ENCODE measurements at places on chromosomes 11 and 22.

DNA sequence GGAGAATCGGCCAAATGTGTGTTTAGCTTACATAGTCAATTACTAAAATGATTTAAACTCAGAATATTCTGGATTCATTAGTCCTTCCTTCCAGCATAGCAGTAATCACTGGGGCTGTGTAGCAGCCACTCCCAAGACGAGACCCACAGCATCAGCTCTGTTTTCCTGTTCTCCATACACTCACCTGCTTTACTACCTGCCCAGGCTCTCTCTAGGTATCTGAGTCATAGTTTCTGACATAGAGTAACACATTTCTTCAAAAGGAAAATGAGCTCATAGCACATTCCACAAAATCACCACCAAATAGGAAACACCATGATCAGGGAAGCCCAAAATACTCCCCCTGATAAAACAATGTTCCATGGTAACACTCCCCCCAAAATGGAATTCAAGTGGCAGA is 22.9 kb downstream of the MORC2 start:
- no peak for DNase-seq

GRCh38 chr11:113506893-113507292 is 31.7 kb upstream of the DRD2 start:
- DNase-seq: no peak

DNA sequence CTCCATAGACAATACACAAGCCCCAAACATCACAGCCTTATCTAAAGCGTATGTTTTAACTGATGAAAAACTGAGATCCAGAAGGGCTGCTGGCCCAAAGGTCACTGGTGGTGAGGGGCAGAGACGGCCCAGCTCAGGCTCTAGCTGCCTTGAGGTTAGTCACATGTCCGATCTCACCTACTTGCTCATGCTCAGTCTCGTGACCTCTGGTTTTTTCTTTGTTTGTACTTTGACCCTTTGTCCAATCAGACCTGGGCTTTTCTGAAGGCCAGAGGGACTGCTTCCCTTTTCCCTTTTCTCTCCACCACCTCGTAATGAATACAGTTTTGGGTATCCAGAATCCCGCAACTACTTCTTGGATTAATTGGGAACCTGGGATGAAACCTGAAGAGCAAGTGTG is 28.6 kb downstream of the MMP20 start:
- no peak for DNase-seq

DNA sequence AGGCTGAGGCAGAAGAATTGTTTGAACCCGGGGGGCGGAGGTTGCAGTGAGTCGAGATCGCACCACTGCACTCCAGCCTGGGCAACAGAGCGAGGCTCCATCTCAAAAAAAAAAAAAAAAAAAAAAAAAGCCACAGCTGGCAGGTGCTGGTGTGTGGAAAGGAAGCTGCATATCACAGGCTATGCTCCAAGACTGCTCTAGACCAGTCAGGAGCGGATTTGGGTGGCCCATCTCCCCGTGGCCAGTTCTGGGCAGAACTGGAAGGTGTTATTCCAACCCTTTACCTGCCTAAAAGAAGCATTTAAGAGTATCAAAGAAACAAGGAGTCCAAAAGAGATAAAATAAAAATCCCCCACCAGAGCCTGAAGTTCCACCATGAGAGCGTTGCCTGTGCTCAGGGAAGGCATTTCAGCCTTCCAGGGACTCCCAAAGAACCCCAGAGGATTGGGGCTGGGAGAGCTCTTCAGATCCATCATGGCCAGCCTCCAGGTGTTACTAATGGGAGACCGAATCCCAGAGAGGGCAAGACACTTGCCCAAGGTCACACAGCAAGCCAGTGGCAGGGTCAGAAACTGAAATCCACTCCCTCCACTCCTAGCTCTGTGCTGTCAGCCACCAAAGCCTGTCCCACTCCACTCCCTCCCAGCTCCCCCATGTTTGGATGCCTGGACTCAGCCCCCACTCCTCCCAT is 14.3 kb downstream of the MFNG start:
- no peak for DNase-seq

GRCh38 chr11:75069473-75069872 is 27.2 kb downstream of the OR2AT4 start:
- no peak for DNase-seq

DNA sequence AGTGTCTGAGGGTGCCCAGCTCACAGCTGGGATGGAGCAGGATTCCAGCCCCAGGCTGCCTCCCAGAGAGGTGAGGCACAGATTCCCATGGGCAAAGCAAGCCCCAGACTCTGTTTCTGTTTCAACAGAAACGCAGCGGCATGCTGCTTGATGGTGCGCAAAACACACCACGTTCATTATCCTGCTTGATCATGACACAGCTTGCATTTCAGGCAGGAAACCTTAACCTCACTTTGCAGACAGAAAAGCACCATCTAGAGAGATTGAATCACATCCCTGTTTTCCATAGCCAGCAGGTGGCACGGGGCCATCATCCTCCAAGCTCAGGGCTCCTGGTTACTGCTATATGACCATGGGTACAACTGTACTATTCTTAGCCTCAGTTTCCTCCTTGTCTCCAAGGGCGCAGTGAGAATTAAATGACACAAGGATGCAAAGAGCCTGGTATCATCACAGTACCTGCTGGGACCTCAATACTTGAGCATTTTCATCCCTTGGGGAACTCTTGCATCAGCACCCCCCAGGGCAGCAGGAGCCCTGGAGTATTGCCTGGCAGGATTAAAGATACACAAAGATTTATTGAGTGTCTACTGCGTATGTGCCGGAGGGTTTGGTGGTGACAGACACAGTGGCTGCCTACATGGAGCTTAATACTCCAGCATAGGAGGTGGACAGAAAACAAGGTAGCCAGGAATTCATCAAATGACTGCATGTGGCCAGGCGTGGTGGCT is 110.0 kb downstream of the TP53I11 start:
- no peak for DNase-seq

- DNase-seq: no peak
Measured at GRCh38 chr22:18028817-18029527, 4.6 kb upstream of the MICAL3 start.

DNA sequence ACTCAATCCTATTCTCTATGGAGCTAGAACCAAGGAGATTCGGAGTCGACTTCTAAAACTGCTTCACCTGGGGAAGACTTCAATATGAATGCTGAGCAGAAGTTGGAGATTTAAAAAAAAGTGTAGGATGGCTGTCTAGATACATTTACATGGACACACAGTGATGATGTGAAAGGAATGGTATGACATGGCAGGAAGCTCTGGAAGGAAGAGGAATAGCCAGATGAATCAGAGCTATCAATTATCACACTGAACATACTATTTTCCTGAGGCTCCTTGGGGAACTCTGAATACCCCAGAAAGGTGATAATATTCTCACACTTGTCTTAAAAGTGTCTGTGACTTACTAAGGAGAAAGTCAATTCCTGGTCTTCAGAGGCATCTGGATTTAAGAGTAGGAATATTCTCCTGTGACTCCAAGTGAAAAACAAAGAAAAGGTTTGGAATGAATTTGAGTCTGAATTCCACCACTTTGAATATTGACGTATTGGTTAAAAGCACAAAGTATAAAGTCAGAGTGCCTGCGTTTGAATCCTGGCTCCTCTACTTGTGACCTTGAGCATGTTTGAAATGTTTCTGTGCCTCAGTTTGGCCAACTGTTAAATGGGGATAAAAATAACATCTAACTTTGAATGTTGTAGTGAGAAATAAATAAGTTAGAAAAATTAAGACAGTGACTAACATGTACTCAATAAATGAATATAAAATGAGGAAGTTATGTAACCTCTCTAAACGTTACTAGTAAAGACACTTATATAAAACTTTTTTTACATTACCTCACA is 1.3 kb downstream of the OR52D1 start:
- DNase-seq: no peak

DNA sequence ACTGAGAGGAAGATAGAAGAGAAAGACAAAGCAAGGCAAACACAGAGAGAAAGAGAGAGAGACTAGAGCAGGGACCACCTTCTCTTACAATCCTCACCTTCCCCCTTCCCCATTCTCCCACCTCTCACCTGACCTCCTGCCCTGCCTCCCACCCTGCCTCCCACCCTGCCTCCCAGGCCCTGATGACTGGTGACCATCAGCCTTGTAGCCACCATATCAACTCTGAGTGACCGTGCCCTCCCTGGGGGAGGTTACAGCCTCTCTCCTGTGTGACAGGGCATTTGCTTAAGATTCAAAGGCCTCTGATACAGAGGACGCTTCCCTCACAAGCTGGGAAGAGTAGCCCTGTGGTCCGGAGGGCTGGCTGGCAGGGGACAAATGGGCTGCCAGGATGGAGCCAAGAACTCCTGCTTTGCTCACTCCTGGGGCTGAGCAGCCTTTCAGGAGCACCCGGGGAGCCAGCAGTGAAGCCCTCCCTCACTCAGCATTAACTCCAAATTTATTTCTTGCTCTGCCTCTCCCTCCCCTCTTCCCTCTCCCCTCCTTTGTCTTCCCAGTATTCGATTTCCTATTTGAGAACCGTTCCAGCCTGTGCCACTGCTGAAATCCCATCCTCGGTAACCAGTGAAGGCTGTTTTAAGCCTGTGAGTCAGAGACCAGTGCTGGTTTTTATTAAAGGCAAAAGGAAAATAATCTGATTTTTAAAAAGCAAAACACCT is 125.2 kb upstream of the SYT13 start:
- no peak for DNase-seq

- no peak for DNase-seq
Measured at GRCh38 chr11:5737091-5737490, 843 bp downstream of the OR56B1 start.

- DNase-seq: no peak
Measured at GRCh38 chr11:125157953-125158680, 6.4 kb upstream of the PKNOX2 start.

DNA sequence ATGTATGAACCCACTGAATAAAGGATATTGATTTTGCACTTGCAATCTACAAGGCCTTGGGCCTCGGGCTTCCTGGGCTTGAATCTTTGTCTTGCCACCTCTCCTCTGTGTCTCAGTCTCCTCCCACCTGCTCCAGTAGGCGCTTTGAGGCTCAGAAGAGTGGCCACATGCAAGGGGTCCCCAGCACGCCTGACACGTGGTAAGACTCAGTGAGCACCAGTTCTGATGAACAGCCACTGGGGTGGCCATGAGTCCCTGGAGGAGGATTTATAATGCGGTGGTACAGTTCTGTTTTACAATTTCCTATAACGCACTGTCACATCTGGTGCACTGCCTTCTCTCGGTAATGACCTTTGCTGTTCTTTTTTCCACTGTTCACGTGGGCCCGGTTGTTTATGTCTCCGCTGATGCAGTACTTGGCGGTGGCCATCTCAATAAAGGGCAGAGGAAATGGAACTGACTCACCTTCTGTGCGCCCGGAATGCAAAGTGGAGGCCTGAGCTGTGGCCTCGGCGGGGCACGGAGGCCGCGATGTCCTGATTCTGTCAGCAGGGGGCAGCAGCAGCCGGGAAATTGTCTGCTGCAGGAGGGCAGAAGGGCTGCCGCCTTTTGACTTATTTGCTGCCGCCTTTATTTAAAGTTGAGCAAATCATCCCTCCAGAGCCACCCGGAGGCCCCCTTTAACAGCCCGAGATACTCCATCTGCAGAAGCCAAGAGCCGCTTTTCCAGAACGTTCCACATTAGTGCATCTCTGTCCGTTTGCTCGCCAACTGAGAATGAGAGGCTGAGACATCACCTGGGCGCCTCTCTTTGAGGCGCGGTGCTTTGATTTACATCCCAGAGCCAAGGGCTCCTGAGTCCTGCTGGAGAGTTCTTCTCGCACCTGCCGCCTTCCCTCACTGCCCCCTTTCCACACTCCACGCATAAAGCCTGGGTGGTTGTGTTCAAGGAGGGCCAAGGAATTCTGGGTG is 6.0 kb upstream of the IFT27 start:
- DNase-seq: peak; percentile 76

GRCh38 chr11:118435290-118435892 is 901 bp upstream of the KMT2A start:
- DNase-seq: peak; percentile 33

DNA sequence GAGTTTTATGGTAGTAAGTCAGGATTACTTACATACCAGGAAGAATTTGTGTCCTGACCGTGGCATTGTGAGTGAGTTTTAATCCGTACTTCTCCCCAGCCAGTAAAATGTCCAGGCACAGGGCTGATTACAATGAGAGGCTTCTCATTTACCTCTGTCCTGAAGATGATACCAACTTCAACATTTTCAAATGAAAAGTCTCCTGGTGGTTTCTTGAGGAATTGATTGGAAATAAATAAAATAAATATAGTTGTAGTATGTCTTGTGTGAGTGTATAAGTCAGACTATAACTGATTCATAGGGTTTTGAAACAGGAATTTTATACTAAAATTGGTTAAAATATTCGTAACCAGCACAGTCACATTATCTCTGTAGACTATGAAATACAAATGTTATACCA is 382.5 kb downstream of the ETS1 start:
- DNase-seq: no peak

DNA sequence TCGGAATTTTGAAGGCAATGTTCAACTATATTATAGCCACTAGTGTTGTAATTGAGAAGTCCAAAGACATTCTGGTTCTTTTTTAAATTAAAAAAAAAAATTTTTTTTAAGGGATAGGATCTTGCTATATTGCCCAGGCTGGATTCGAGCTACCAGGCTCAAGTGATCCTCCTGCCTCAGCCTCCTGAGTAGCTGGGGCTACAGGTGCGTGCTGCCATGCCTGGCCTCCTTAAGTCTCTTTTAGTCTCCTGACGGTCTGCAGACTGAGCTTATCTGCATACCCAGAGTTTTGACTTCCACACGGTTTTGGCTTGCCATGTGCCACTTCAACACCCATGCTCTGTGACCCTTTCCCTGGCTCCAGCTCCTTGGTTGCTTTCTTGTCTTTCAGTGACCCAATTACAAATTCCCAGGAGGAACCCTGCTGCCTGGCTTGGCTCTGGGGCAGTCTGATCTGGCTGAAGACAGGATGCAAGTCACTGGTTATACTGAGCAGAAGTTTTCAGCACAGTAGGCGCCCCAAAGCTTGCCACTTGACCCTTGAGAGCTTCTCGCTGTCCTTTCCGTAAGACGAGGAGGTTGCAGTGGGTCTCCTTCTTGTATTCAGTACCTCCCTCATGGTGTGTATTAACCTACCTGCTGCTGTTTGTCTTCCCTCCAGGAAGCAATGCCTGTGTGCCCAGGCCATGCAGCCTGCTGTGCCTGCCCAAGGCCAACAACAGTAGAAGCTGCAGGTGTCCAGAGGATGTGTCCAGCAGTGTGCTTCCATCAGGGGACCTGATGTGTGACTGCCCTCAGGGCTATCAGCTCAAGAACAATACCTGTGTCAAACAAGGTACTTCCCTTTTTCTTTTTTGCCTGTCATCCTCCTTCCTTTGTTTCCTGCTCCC is 113.8 kb upstream of the SORL1-AS1 start:
- DNase-seq: no peak

- no peak for DNase-seq
Measured at GRCh38 chr11:96464700-96465307, 75.0 kb downstream of the JRKL start.

- no peak for DNase-seq
Measured at GRCh38 chr11:117909611-117910382, 19.4 kb downstream of the TMPRSS13 start.

DNA sequence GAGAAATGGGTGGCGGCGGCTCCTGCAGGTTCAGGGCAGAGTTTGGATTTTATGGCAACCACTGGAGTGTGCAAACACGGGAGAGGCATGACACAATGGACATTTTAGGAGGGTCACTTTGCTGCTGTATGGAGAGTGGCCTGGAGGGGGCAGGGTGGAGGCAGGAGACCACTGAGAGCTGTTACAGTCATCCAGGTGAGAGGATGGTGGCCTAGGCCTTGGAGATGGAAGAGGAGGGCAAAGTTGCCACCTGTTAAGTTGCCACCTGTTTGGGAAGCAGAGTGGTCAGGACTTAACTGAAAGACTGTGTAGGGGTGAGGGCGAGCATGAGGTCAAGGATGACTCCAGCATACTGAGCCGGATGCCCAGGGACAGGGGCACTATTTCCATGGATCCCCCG is 2.3 kb upstream of the RAD9A start:
- DNase-seq: peak; percentile 36

Data from stimulated activated CD4-positive, alpha-beta T cell treated with anti-CD3 and anti-CD28 coated beads, Interleukin-2, amount 100 ng/mL, for 4 hours (primary cell).